Adrenal gland (tissue), 19 donors: ENCODE measurements at places on chromosomes 11 and 22. TPM values are rescaled to one million over a fixed set of nuclear protein-coding genes. Genes with fewer than 3 reads are reported as not detected.

DNA sequence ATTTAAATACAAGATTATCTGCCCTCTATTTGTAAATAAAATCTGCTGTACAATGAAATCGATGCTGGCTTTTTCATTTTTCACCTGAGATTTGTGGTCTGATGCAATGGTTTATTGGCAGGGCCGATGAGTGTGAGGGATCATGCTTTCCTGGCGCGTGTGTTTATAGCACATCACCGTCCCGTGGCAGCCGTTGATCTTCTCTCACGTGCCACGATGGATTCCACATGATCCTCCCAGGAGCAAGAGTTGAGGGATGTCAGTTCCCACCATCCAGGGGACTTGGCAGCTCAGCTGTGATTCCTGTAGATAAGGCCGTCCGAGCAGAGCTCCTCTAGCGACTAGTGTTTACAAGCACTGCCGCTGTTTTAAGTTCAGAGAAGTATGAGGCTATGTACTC, 213.7 kb downstream of the TBC1D22A start:
- DNase-seq: no peak

DNA sequence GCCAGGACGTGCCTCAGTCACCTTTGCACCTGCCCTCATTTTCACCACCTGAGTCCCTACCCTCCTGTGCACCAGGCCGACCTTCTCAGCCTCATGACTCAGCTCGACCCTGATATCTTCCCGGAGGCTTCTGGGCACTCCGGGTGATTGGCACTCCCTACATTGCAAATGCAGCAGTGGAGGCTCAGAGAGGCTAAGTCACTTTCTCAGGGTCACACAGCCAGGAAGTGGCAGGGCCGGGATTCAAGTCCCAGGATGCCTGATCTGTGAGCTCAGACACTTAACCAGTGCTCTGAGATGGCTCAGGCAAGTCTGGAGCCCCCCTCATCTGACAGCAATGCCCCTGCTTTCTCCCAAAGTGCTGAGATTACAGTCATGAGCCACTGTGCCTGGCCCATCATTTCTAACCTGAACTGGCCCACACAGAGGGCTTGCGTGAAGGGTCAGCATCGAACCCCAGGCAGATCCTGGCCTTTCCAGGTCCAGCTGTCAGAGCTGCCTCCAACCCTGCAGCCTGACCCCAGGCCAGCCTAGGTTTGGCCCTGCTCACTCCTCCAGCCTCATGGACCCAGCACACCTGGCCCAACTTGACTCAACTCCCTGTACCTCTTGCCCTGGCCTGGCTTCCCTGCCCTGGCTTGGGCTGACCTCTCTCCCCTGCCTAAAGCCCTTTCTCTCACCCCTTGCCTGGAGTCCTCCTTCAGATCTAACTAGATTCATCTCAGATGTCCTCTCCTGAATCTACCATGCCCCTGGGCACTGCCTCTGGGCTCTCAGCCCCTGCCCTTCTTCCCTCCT, 40.7 kb upstream of the RTL6 start:
- no peak for DNase-seq

GRCh38 chr11:119673759-119674336, 55.2 kb downstream of the NECTIN1 start:
- peak; percentile 61 for DNase-seq

GRCh38 chr11:72709478-72710238, 35.4 kb upstream of the PDE2A start:
- no peak for DNase-seq

GRCh38 chr11:106152824-106153223, 75.4 kb downstream of the AASDHPPT start:
- DNase-seq: no peak

Gene DLG2
- 55.0 TPM for total RNA-seq

Gene PRG3
- total RNA-seq: not detected

Gene POU2AF2
- total RNA-seq: not detected

Gene RAG1
- 1.1 TPM for total RNA-seq
